ENCODE measurements at places on chromosomes 6 and 20.

GRCh38 chr6:84739866-84740208 lies 24.6 kb downstream of the TBX18 start:
- DNase-seq = no peak

- no peak for DNase-seq
These were observed 47.6 kb upstream of the PTGIS start for GRCh38 chr20:49615401-49616153.

- no peak for DNase-seq
These were observed 99.8 kb downstream of the LY86 start for GRCh38 chr6:6688283-6688682.

- DNase-seq = no peak
These were observed 62.6 kb upstream of the THEMIS start for GRCh38 chr6:127963495-127963894.

GRCh38 chr6:90212274-90212673 lies 84.4 kb downstream of the BACH2 start:
- DNase-seq = no peak

DNA sequence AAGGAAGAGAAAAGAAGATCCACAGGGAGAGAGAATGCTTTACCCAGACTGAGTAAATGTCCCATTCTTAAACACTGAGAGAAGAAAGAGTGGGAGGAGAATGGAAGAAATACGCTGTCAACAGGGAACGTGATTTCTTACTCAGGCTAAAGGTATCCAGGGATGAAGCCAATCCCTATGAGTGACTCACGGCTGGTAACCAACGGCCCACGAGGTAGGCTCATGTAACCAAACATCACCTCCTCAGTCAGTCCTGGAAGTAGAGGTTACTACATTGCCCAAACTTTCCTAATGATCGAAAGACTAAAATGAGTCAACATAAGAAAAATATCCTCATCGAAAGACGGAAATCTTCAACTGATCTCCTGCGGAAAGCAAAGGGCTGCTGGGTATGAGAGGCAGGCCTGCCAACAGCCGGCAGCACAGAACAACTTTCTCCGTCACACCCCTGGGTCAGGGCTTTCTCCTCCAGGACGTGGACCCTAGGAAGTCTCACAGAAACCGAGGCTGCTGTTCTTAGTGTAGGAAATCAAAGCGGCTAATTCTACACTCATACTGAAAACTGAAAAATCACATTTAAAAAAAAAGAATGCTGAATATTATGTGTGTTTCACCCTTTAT lies 292.6 kb downstream of the GMDS start:
- no peak for DNase-seq

DNA sequence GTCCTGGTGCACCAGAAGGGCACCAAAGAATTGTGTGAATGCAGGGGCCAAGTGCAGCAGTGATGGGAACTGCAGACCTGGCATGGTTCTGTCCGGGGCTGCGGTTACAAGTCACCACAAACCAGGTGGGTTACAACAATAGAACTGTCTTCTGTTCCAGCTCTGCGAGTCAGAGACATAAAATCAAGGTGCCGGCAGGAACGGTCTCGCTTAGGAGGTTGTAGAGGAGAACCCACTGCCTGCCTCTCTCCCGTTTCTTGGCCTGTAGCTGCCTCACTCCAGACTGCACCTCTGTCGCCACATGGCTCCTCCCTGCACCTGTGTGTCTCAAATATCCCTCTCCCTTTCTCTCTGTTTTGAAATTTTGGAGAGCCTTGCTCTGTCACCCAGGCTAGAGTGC lies 143.3 kb downstream of the TAF4 start:
- DNase-seq = no peak

DNA sequence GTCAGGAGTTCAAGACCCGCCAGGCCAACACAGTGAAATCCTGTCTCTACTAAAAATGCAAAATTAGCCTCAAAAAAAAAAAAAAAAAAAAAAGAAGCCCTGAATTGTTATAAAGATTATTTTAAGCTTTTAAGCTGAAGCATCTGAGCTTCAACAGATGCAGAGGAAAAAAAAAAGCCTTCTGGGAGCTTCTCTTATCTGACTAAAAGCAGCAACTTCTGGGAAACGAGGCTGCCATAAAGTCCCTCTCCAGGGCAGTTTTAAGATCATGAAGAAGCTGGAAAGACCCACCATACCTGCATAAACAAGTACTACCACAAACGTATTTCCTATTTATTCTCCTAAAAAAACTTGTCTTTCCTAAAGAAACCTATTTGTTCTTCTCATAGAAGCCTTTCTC lies 3.6 kb downstream of the SERINC3 start:
- DNase-seq = no peak

- no peak for DNase-seq
These were observed 129.4 kb upstream of the RIN2 start for GRCh38 chr20:19628570-19629134.

Data from stimulated activated CD8-positive, alpha-beta memory T cell treated with anti-CD3 and anti-CD28 coated beads, Interleukin-15, amount 100 ng/mL, for 1 hour (primary cell).